Mesothelial cell of epicardium (in vitro differentiated cells): ENCODE measurements at places on chromosomes 16 and 17. TPM values are rescaled to one million over a fixed set of nuclear protein-coding genes. Genes with fewer than 3 reads are reported as not detected.
A peak's percentile ranks its signal among the peaks of the same experiment; 100 is the strongest.

Gene NPIPA5
- 10.3 to 12.4 TPM (median 11.0 TPM) in 3 replicates for total RNA-seq

Gene SHISA6
- 0.02 to 0.09 TPM in 2 of 3 replicates, not detected in the other for total RNA-seq

Gene TBC1D3K
- not detected in 3 replicates for total RNA-seq

Gene SLFN14
- total RNA-seq: not detected in 3 replicates

Gene SOST
- 0.23 to 0.33 TPM (median 0.27 TPM) in 3 replicates for total RNA-seq

Gene PLD2
- 77.3 to 83.6 TPM (median 82.5 TPM) in 3 replicates for total RNA-seq

Gene GRIN2A
- 2.8 to 4.9 TPM (median 4.6 TPM) in 3 replicates for total RNA-seq

Gene EVI2A
- not detected in 3 replicates for total RNA-seq

Gene DPEP3
- total RNA-seq: not detected in 3 replicates

Gene SCGB1C2
- total RNA-seq: not detected in 3 replicates

- no peak for DNase-seq
- no peak overlapping the region for H3K4me3 ChIP-seq
- H3K27me3 ChIP-seq: peaks cover 70% of the 10 kb centered on the region
- H3K36me3 ChIP-seq: no peaks in the 10 kb centered on the region
- no peak overlapping the region for H3K27ac ChIP-seq
Measured at GRCh38 chr17:37650419-37651003, 7.3 kb upstream of the DDX52 start.

DNA sequence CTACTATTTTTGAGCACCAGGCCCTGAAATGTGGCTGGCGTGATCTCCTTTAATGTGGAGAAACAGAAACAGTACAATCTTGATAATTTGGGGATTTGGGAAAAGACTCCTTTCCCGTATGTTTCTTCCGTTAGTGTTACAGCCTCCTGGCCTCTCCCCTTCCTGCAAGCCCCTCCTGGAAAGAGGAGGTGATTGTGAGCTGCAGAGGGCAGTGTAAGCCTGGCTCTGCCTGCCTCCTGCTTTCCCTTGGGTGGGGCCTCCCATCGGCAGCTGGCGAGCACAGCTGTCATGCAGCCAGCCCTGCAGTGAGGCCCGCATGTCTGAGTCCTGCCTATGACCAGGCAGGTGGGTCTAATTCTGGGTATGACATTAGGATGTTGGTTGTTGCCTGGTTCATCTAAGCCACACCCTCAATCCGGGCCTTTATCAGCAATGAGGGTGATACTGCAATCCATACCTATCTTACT lies 48.7 kb upstream of the WSB1 start:
- peak overlapping the region; percentile 75 for H3K27ac ChIP-seq
- H3K36me3 ChIP-seq: no peaks in the 10 kb centered on the region
- H3K4me3 ChIP-seq: no peak overlapping the region
- no peak for DNase-seq

GRCh38 chr17:60641810-60642220 lies 35.8 kb upstream of the BCAS3 start:
- peak overlapping the region; percentile 5 for H3K27ac ChIP-seq
- DNase-seq: peak; percentile 63
- H3K4me3 ChIP-seq: no peak overlapping the region
- peaks cover 17% of the 10 kb centered on the region for H3K36me3 ChIP-seq
- H3K27me3 ChIP-seq: no peaks in the 10 kb centered on the region
- H3K4me1 ChIP-seq: peaks cover 12% of the 10 kb centered on the region

- H3K27me3 ChIP-seq: peaks cover 4% of the 10 kb centered on the region
- peak overlapping the region; percentile 69 for H3K27ac ChIP-seq
- no peak overlapping the region for H3K4me3 ChIP-seq
- H3K36me3 ChIP-seq: no peaks in the 10 kb centered on the region
Measured at GRCh38 chr17:7347630-7348477, 4.1 kb upstream of the KCTD11 start.

DNA sequence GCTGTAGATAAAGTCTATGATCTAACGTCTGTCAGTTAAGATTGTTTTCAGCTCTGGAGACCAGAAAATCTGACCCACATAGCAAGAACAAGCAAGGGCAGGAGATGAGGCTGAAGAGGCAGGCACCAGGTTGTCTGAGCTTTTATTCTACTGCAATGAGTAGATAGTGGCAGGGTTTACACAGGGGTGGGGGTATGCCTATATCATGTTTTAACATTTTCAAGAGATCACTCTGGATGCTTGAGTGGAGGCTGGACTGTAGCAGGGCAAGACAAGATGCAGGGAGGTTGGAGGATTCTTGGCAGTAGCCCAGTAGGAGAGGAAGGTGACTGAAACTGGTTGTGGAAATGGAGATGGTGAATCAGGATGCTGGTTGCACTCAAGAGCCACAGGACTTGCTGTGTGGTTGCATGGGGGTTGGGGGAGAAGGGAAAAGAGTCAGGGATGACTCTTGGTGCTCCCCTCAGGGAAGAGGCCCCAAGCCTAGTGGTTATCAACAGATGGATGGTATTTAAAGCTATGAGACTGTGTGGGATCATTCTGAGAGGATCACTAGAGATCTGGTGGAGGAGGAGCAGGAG lies 143.1 kb upstream of the KCNJ18 start:
- H3K4me1 ChIP-seq: peaks cover 18% of the 10 kb centered on the region
- H3K4me3 ChIP-seq: peak overlapping the region; percentile 15
- no peak overlapping the region for H3K27ac ChIP-seq
- no peaks in the 10 kb centered on the region for H3K36me3 ChIP-seq
- DNase-seq: no peak

GRCh38 chr16:85461022-85461813 lies 151.9 kb upstream of the GSE1 start:
- peak overlapping the region; percentile 79 for H3K27ac ChIP-seq
- peaks cover 2% of the 10 kb centered on the region for H3K36me3 ChIP-seq

- H3K36me3 ChIP-seq: no peaks in the 10 kb centered on the region
- H3K4me1 ChIP-seq: peaks cover 70% of the 10 kb centered on the region
- DNase-seq: no peak
- peak overlapping the region; percentile 67 for H3K4me3 ChIP-seq
- H3K27me3 ChIP-seq: no peaks in the 10 kb centered on the region
Measured at GRCh38 chr17:78268191-78268874, 36.9 kb downstream of the TMEM235 start.

GRCh38 chr17:34391241-34391640 lies 28.2 kb upstream of the CCL1 start:
- H3K27ac ChIP-seq: no peak overlapping the region
- H3K4me1 ChIP-seq: no peaks in the 10 kb centered on the region
- no peaks in the 10 kb centered on the region for H3K36me3 ChIP-seq
- no peak overlapping the region for H3K4me3 ChIP-seq
- no peak for DNase-seq

DNA sequence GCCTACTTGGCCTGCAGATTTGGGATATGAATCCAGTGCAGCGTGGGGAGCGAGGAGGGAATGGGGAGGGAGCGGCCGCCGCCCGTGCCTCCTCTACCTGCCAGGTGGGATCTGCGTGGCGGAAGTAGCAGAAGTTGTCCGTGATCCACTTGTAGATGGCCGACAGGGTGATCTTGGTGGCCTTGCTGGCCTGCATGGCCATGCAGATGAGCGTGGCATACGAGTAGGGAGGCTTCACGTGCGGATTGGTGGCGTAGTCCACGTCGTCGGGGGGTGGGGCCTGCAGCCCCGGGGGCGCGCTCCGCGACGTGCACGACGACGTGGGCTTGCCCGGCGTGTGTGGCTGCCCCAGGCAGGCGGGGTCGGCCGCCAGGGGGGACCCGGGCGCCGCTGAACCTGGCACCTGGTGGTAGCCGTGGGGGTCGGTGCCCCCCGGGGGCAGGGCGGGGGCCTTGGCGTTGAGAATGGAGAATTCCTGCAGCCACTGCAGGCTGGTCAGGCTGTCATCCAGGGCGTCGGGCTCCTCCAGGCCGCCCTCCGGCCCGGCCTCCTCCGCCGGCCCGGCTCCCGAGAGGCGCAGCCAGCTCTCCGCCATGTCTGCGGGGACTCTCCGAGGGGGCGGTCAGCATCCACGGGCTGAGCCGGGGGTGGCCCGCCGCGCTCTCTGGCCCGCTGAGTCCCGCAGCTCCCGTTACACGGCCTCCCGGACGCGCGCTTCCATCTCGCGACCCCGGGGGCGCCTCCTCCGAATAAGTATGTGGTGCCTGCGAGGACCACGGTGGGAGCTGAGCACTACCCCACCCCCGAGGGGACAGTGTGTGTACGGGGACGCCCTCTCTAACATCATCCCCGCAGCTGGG lies 1.0 kb downstream of the FOXJ1 start:
- no peaks in the 10 kb centered on the region for H3K36me3 ChIP-seq
- peaks cover 60% of the 10 kb centered on the region for H3K4me1 ChIP-seq
- no peak for DNase-seq
- H3K4me3 ChIP-seq: peak overlapping the region; percentile 55
- H3K27ac ChIP-seq: peak overlapping the region; percentile 43
- peaks cover 64% of the 10 kb centered on the region for H3K27me3 ChIP-seq

DNA sequence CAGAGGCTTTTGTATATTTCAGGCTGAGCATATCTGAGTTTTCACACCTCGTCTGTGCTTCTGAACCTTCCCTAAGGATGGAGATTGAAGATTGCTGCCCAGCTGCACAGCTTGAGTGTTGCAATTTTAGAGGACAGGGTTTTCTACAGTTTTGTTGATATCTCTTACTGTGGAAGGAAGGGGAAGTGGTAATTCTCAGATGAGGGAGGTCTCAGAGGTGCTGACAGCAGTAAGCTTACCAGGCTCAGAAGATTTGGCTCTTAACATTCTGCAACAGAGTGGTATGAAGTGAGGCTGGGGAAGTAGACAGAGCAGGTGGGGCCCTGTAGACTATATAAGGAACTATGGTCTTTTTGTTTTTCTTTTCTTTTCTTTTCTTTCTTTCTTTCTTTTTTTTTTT lies 45.8 kb upstream of the ARHGAP17 start:
- H3K4me1 ChIP-seq: no peaks in the 10 kb centered on the region
- H3K27ac ChIP-seq: no peak overlapping the region
- no peak for DNase-seq
- H3K4me3 ChIP-seq: no peak overlapping the region
- H3K36me3 ChIP-seq: peaks cover 1% of the 10 kb centered on the region

DNA sequence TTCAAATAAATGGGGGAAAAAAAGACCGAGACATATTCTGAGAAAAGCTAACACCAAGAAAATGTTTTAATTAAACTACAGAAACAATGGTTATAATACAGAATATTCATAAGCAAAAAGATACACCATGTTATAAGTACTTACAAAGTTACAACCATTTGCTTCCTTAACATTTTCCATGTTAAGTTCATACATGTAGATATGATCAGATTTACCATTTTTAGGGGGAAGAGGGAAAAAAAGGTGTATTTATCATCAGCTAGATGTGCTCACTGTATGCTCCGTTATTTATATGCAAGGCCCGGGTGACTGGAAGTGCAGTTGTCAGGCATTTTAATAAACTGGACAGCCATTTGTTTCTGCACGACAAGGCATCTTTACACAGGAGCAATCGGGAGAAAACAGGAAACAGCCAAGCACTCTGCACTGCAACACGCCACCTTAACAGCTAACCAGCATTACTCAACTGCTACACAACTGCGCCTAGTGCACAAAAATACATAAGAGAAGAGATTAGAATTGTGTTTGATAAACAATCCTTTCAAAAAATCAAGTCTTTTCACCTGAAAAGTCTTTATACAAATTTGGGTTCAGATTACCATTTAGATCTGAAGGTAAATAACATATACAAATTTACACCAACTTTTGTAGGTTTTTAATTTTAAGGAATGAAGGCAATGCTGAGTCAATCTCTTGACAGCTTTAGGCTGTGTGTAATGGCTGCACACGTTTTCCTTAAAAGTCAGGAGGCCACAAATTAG lies 2.9 kb downstream of the SRSF2 start:
- peaks cover 36% of the 10 kb centered on the region for H3K36me3 ChIP-seq
- H3K27ac ChIP-seq: peak overlapping the region; percentile 98
- H3K4me1 ChIP-seq: peaks cover 44% of the 10 kb centered on the region
- DNase-seq: no peak
- H3K27me3 ChIP-seq: no peaks in the 10 kb centered on the region
- H3K4me3 ChIP-seq: peak overlapping the region; percentile 98

DNA sequence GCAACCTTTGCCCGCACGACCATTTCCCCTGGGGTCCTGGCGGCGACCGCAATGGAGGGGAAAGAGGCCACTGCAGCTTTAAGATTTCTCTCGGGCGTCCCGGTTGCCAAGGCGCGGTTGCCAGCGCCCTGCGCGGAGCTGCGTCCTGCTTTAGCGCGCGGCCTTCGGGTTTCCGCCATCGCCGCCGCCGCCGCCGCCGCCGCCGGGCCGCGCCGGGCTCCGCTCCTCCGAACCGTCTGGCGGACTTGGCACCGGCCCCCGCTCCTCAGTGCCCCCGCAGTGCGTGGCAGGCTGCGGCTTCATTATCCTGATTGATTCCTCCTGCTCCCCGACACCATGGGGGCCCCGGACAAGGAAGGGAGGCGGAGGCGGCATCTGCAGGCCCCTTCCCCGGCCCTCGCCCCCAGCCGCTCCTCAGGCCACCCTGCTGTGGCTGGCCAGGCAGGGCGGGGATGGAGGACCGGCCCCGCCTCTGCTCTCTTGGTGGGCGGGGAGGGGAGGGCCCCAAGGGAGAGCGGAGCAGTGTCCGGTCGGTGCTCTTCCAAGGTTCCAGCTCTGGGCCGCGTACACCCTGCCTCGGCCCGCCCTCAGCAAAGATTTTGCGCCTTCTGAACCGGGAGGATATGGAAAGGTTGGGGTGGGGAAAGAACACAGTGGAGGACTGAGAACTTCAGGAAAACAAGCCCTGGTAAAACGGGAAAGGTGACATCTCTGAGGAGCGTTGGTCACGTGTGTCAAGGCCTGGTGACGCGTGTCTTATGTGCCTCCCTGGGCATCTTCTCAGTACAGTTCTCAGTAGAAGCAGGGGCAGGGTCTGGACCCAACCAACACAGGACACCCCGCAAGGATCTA lies 34.0 kb downstream of the NEUROD2 start:
- peak overlapping the region; percentile 87 for H3K4me3 ChIP-seq
- H3K27ac ChIP-seq: peak overlapping the region; percentile 67
- DNase-seq: peak; percentile 64

GRCh38 chr17:80427366-80428282 lies 12.7 kb downstream of the ENDOV start:
- H3K36me3 ChIP-seq: no peaks in the 10 kb centered on the region
- no peaks in the 10 kb centered on the region for H3K27me3 ChIP-seq
- DNase-seq: no peak

- H3K4me1 ChIP-seq: no peaks in the 10 kb centered on the region
- no peaks in the 10 kb centered on the region for H3K27me3 ChIP-seq
- peaks cover 11% of the 10 kb centered on the region for H3K36me3 ChIP-seq
Measured at GRCh38 chr16:70392606-70393005, 45.9 kb downstream of the DDX19A start.

DNA sequence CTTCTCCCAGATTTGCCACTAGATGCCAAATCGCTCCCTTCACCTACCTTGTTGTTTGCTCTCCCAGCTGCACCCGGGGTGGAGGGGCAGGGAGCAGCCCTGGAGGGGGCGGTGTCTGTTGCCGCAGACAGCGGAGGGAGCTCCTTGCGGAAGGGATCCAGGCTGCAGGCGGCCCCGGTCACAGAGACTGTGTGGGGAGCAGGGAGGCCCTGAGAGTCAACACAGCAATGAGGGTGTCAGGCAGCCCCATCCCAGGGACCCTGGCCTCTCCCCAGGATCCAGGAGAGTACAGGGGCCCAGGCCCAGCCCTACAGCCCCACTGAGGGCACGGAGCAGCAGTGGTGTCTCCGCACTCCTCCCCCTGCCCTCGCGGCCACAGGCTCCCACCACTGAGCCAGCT lies 50.5 kb upstream of the CHMP6 start:
- no peak overlapping the region for H3K27ac ChIP-seq
- peaks cover 2% of the 10 kb centered on the region for H3K4me1 ChIP-seq
- peaks cover 20% of the 10 kb centered on the region for H3K36me3 ChIP-seq
- no peak for DNase-seq
